NCI-H774 (cell line): ENCODE measurements at places on chromosomes 2 and 18.

- no peak for DNase-seq
Observed at GRCh38 chr2:84204995-84205394, 254.1 kb downstream of the SUCLG1 start.

DNA sequence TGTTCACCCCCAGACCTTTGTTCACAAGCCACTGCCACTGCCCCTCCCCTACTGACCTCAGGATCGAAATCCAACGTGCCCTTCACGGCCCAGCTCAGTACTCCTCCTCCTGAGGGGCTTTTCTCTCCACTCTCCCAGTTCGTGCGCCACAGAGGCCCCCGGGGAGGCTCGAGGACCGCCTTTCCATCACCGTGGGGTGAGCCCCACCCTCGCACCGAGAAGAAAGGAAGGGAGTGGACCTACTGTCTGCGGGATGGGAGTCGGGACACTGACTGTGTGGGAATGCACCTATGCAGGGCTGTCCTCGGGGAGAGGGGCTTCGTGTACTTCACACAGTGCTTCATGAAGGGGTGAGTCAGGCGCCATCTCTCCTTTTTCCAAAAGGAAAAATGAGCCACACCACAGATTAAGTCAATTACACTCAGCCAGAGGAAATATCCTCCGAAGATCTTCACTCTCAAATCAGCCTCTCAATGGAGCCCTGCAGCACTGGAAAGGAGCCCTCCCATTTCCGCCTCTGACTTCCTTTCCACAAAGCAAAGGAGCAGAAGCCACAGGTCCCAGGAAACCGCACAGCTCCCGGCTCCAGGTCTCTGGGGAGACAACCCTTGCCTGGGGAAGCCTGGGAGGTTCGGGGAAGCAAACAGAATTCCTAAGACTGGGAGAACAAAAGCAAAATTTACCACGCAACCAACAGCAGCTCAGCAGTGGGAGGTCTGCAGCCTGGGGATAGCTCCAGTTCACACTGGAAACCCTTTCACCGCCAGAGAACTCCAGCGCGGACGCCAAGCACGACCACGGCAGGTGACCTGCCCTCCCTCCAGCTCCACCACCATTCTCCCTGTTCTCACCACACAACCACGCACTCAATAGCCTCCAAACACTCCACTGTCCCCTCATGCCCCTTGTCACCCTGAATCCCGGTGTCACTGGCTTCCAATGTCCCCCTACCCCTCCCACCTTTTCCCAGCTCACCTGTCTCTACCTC is 21.6 kb downstream of the ADCY3 start:
- DNase-seq = no peak

DNA sequence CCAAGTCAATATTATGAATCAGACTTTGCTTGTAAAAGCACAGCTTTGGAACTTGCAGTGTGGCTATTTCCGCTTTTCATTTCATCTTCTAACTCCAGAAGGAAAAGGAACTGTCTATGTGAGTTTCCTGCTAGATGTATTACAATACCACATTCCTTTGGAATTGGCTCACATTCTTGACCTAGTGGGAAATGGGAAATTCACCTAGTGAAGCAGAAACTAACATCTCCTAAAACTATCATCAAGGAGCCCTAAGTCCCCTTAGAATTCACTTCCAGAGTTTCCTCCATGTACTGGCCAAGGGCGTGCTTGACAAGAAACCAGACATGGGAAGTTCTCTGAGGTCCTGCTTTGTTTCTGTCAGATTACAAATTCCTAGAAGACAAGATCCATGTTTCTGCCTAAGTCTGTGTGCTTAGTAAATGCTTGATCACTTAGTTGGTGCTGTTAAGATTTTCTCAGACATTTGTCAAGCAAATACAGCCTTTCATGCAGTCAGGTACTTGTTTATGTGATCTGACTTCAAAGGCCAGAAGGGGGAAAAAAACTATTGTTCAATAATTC is 275.7 kb upstream of the FN1 start:
- DNase-seq = no peak

GRCh38 chr2:216636551-216637450 is 3.6 kb downstream of the IGFBP2 start:
- DNase-seq = no peak

GRCh38 chr2:77602771-77603170 is 80.6 kb upstream of the LRRTM4 start:
- no peak for DNase-seq

DNA sequence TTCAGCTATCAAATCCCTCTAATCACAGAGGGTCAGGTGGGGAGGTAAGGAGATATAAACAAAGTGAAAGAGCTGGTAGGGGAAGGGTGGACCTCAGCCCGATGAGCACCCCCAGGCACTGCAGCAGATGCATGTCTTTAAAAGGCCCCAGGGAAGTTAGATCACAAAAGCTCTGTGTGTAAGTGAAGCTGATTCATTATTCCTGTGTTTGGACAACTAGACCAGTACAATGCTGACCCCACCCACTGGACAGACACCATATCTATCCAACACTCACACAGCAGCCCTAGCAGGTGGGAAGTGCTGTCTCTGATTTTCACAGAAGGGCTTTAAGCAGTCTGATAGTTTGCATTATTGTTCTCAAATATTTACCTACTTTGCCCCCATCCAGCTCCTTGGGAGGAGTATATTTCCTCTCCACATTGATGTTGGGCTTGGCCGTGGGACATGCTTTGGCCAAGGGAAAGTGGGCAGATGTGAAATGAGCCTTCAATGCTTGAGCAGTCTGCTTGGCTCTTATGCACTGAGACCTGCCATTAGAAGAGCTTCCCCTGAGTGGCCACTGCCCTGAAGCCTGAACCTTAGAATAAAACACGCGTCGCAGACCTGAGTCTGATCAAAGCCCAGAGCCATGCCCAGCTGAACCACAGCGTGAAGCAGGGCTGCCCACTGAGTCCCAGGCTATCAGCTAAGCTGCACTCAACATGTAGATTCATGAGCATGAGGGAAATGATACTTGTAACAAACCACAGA is 111.4 kb downstream of the COPS8 start:
- peak; percentile 18 for DNase-seq

DNA sequence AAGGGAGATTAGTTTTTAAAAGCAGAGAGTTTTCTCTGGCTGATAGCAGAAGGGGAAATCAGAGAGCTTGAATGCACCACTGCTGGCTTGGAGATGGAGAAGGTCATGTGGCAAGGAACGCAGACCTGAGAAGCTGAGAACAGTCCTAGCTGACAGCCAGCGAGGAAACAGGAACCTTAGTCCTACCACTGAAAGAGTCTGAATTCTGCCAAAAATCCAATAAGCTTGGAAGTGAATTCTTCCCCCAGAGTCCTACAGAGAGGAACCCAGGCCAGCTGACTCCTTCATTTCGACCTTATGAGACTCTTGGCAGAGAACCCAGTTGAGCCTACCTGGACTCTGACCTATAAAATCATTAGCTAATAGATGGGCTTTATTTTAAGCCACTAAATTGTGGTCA is 371.9 kb upstream of the TNP1 start:
- no peak for DNase-seq

DNA sequence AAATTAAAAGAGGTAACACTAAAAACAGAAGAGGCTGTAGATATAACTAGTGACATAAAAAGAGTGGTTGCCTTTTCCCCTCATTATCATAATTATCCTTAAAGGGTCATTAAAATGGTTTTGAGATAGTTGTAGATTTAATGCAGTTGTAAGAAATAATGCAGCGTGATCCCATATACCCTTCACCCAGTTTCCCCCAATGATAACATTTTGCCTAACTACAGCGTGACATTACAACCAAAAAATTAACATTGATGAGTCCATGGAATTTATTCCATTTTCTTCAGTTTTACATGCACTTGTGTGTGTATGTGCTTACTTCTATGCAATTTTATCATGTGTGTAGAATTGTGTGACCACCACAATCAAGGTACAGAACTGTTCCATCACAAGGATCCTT is 13.2 kb upstream of the RMND5A start:
- no peak for DNase-seq

GRCh38 chr2:110770959-110771431 is 38.6 kb downstream of the ACOXL start:
- DNase-seq = peak; percentile 23

DNA sequence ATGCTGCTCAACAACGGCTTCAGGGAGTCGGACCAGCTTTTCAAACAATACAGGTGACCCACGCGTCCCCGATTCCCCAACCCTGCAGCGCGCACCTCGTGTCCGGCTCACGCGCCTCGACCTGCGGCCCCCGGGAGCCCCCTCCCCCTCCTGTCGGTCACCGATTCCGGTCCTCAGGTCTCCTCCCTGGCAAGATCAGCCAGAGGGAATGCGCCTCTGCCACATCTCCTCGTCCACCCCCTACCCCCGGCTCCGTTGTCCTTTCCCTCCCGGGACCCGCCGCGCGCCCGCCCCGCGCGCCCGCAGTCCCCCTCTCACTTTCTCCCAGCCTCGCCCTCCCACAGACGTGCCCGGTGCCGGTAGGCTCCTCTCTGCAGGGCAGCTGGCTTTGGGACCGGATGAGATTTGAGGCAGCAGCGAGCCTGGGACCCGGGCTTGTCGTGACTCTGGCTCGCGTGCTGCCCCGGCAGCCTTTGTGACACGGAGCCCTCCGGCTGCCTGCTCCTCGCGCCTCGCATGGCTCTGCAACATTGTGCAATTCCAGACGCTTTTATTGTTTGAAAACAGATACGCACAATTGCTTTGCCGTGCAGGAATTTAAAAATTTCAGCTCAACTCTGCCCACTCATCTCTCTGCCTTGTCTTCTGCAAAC is 558 bp downstream of the TTC39C start:
- no peak for DNase-seq

DNA sequence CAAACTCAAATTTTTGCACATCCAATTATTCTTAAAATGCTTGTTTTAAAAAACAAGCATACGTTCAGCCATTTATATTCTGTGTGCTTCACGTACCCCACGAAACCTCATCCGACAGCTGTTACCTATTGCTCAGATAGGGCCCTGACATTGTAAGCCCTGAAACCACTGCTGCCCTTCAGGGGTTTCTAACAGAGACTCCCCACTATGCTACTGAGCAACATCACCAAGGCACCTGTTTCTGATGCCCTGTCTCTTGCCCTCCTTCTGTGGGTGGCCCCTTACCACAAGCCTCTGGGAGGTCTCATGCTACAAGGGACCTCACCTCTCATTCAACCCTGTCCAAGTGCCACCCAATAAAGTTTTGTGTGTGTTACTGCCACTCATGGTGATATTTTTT is 18.5 kb upstream of the CNGA3 start:
- no peak for DNase-seq

DNA sequence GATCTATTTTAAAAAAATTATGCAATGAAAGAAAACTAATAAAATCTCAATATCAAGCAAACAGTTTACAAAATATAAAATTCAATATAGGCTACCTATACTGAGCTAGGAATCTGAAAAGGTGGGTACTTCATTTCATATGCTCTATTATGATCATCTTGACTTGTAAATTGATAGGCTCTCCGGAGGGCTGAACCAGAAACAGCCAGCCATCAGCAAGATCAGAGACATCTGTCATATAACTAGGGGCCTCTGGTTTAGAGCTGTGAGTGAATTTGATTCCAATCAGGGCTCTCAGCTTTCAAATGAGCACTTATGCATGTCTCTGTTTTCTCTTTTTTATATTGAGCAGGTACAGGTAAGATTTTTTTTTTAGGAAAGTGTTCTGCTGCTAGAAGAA is 114.2 kb downstream of the SPHKAP start:
- DNase-seq = no peak

DNA sequence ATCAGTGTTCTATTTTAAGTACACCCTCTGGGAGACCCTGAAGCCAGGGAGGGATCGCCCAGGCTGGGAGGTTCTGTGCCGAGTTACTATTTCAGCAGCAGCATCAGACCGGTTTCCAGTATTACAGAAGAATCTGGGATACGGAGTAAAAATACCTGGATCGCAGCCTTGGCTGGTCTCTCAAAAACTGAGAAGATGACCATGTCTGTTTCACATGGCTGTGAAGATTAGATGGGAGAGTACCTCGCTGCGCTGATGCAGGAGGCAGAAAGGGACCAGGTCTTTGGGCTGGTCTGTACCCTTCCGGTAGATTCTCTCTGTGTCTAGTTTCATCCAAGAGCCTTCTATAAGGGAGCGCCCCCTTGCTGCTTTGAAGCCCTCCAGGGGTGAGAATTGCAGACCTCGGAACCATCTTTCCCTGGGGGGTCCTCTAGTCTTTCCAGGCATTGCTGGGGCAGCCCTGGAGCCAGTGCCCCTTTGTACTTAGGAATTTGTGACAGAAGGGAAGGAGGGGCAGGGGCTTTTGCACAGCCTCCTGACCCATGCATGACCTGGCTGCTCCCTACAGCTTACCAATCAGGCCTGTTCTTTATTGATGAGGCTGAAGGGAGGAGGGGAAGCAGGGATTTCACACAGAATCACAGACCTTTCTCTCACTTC is 56.3 kb upstream of the MAPRE3 start:
- no peak for DNase-seq

- no peak for DNase-seq
Observed at GRCh38 chr18:62128157-62128556, 58.7 kb downstream of the PIGN start.

DNA sequence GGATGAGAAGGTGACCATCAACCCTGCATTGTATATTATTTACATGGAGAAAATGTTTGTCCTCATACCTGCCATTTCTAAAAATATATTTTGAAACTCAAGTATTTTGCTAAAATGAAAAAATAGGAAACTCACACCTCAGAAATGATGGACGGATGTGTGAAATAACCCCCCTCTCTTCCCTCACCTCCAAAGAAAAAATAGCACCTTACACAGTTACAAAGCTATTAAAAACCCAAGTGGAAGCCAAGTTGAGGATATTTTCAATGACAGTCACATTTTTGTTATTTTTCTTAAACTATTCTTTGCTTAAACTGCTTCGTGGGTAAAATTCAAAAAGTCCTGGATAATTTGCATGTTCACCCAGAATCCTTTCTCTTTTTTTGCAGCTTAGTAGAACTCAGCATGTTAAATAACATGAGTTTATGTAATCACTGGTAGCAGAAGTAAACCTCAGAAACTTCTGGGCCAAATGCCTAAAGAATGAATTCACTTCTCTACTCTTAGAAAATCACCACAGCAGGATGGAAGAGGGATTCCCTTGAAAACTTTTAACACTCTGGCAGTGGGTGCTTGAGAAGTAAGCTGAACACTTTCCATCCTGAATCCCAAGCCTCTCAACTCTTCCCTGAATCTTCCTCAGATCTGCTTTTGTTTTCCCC is 768 bp downstream of the DSC1 start:
- no peak for DNase-seq

- no peak for DNase-seq
Observed at GRCh38 chr2:222806526-222807137, 54.2 kb upstream of the ACSL3 start.

DNA sequence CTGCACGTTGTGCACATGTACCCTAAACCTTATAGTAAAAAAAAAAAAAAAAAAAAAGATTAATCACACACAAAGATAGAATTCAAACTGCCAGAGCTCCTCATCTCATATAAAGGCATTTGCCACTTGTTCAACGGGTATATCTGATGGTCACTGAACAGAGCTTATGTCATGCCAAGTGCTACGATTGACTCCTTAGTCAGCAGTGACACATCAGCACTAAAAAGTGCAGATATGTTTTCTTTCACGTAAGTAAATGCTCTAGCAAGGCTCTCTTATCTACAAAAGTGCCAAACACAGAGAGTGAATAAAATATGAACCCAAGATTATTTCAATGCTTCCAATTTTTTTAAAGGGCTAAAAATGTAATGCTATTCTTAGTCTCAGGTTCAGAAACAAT is 1.1 kb downstream of the LMAN1 start:
- no peak for DNase-seq

GRCh38 chr18:58004317-58004716 is 39.7 kb upstream of the NEDD4L start:
- no peak for DNase-seq
